HepG2 (cell line): ENCODE measurements at places on chromosomes 7 and 10.

DNA sequence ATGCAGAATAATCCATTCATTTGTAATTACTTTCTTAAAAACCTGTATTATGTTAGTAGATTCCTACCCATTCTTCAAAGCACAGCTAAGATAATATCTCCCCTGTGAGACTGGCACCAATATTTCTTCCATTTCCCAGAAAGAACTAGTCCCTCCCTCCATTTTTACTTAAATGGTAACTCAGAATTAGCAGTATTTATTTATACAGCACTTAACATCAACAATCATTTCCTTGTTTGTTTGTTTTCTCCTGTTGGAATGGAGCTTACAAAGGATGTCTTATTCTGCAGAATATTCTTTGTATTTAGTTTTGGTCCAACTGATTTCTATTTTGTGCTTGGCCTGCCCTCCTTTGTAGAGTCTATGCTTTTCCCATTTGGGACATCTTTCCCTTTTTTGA, 32.1 kb upstream of the PTPN12 start:
- no peak overlapping the region for H3K4me3 ChIP-seq
- no peaks in the 10 kb centered on the region for H3K36me3 ChIP-seq
- peaks cover 18% of the 10 kb centered on the region for H3K4me1 ChIP-seq
- H3K27ac ChIP-seq = no peak overlapping the region

- H3K4me3 ChIP-seq = no peak overlapping the region
- H3K27me3 ChIP-seq = no peaks in the 10 kb centered on the region
- no peaks in the 10 kb centered on the region for H3K36me3 ChIP-seq
Measured at GRCh38 chr7:133512560-133512959, 259.7 kb downstream of the EXOC4 start.

DNA sequence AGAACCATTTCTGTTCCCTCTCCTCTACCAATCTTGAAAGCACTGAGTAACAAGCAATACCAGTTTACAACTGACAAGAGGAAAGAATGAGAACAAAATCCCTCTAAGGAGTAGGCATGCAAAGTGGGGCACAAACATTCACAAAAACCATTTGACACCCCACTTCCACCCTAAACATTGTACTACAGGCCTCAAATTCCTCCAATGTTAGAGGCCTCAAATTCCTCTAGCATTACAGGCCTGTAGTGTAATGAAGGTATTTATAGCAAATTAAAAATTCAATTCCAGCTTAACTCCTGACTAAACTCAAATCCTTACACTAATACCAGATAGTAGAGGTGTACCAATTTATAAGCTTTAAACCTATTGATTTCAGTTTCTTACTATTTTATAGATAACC, 85.4 kb downstream of the SIRT1 start:
- no peak for DNase-seq
- no peak overlapping the region for H3K27ac ChIP-seq
- no peaks in the 10 kb centered on the region for H3K4me1 ChIP-seq
- H3K27me3 ChIP-seq = no peaks in the 10 kb centered on the region

DNA sequence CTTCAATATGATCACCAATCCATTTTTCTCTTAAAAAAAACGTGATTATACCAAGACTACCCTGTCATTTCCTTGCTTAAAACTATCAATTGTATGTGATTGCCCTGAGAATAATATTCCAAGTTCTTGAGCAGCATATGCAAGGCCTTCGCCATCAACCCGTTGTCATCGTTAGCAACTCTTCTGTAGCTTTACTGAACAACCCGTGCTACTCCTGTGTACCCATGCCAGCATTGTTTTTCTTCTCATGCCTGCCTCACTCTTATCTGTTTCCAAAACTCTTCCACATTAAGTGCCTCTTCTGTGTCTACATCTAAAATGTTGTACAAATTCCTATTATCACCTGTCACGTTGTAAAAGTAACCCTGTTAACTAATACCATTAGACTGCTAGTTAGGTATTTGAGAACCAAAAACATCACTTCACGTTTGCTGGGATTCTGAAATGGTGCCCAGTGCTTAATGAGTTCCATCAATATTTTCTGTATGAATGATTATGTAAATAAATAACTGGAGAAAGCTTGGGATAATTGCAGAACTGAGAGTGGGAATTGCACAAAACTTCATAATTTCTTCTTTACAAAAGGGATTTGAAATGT, 10.5 kb downstream of the CAV2 start:
- no peak overlapping the region for H3K27ac ChIP-seq
- no peaks in the 10 kb centered on the region for H3K27me3 ChIP-seq
- no peaks in the 10 kb centered on the region for H3K36me3 ChIP-seq
- H3K4me3 ChIP-seq = no peak overlapping the region
- peaks cover 20% of the 10 kb centered on the region for H3K4me1 ChIP-seq

GRCh38 chr10:102230264-102230860, 4.3 kb downstream of the ELOVL3 start:
- H3K27me3 ChIP-seq = peaks cover 45% of the 10 kb centered on the region
- DNase-seq = no peak
- H3K36me3 ChIP-seq = no peaks in the 10 kb centered on the region
- H3K4me1 ChIP-seq = peaks cover 50% of the 10 kb centered on the region
- peak overlapping the region; percentile 39; the same call in 1 of the 2 replicates for H3K4me3 ChIP-seq

GRCh38 chr10:123633106-123633505, 33.0 kb upstream of the GPR26 start:
- DNase-seq = no peak
- no peak overlapping the region for H3K4me3 ChIP-seq

GRCh38 chr7:32658034-32658433, 162.7 kb downstream of the AVL9 start:
- H3K36me3 ChIP-seq = no peaks in the 10 kb centered on the region
- H3K27me3 ChIP-seq = no peaks in the 10 kb centered on the region
- H3K27ac ChIP-seq = no peak overlapping the region
- H3K4me3 ChIP-seq = no peak overlapping the region

GRCh38 chr10:5187867-5188266, 2.9 kb upstream of the AKR1C8 start:
- H3K4me3 ChIP-seq = no peak overlapping the region
- no peaks in the 10 kb centered on the region for H3K36me3 ChIP-seq
- H3K27ac ChIP-seq = no peak overlapping the region
- DNase-seq = no peak

DNA sequence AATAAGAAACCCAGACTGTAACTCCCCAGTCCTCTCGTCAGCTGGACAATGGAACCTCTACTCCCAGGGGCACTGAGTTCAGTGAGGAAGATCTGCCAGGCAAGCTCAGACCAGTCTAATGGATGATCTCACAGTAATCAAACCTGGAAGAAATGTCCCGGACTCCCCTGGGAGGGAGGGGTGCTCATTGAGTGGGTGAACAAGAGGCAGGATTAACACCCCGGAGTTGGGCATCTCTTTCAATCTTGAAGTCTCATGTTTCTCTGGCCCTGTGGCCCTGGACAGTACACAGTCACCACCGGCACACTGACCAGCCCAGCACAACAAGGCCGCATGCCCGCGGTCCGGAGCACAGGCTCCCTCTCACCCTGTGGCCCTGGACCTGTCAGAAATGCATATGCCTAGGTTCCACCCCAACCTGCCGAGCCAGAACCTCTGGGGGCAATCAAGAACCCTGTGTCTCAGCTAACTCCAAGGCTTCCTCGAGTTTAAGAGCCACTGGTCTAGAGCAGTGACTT, 27.8 kb downstream of the CXCL12 start:
- H3K36me3 ChIP-seq = no peaks in the 10 kb centered on the region
- H3K4me3 ChIP-seq = no peak overlapping the region
- H3K4me1 ChIP-seq = peaks cover 16% of the 10 kb centered on the region
- no peak overlapping the region for H3K27ac ChIP-seq
- H3K27me3 ChIP-seq = peaks cover 28% of the 10 kb centered on the region; the same call in 2 of the 3 replicates

DNA sequence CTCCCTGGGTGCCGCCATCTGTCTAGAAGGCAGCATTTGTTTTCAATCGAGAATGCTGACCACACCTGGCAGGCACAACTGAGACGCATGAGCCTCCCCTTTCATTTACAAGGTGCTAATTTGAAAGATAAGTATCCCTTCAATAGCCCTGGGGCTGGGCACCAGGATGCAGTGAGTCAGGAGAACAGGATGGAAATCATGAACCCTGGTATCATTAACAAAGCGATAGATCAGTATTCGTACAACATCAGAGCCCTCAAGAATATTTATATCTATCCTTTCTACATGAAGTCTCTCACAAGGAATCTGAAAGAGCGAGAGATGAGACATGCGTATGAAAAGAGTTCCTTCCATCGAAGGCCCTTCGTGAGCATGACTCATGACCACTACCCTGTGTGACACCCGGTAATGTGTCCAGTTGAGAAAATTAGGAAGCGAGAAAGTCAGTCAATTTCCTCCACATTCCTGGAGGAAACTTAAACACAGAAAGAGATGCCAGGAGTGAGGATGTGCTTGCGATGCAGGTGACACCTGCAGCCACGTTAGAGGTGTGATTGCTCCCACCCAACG, 123.1 kb upstream of the PITRM1 start:
- no peak overlapping the region for H3K4me3 ChIP-seq
- peaks cover 50% of the 10 kb centered on the region; the same call in 2 of the 3 replicates for H3K27me3 ChIP-seq
- DNase-seq = no peak
- no peaks in the 10 kb centered on the region for H3K36me3 ChIP-seq
- H3K27ac ChIP-seq = no peak overlapping the region
- H3K4me1 ChIP-seq = 0 out of 2 replicates have a peak, but pooled peaks cover 6% of the 10 kb centered on the region

DNA sequence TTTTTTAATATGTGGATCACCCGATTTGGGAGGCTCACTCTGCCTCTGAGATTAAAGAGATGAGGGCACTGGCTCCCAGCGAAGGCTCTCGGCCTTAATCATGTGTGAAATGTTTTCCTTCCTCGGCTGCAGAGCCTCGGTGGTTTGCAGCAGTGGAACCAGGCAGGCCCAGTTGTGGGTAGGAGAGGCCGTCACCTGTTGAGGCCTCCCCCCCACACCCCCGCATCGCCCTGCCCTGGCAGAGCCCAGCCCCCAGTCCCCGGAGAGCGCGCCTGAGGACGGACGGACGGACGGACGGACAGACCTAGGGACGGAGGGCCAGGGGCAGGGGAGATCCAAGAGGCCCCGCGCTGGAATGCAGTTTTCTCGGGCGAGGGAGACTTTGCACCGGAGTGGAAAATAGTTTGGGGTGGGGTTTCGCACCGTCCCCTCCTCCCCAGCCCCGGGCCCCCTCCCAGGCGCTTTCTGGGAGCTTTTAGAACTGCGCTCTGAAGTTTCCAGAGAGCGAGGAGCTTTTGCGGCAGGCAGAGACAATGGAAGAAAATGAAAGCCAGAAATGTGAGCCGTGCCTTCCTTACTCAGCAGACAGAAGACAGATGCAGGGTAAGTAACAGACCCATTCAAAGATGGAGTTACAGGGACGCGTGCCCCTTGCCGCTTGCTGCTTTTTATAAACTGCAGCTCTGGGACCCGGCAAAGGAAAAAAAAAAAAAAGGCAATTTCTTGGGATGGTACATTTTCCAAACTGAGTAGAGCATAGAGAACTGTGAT, at the start of gene KIAA1217:
Gene KIAA1217 (plus strand): TSS at position 478 of the 771 bp plus-strand sequence. CDS start 56 bp downstream, at position 534.
- no peaks in the 10 kb centered on the region for H3K27me3 ChIP-seq
- peak within 1 kb of the TSS; percentile 88 for H3K4me3 ChIP-seq
- H3K4me1 ChIP-seq = peaks cover 55% of the 10 kb centered on the region
- no peaks in the 10 kb centered on the region for H3K36me3 ChIP-seq

- peaks cover 10% of the 10 kb centered on the region; the same call in 1 of the 2 replicates for H3K4me1 ChIP-seq
- H3K27ac ChIP-seq = no peak overlapping the region
- H3K27me3 ChIP-seq = no peaks in the 10 kb centered on the region
Measured at GRCh38 chr10:32501906-32502305, 56.0 kb downstream of the CCDC7 start.

GRCh38 chr10:78199759-78200158, 166.1 kb downstream of the RPS24 start:
- no peak overlapping the region for H3K27ac ChIP-seq
- no peaks in the 10 kb centered on the region for H3K36me3 ChIP-seq
- H3K4me3 ChIP-seq = no peak overlapping the region
- H3K27me3 ChIP-seq = peaks cover 3% of the 10 kb centered on the region

- no peaks in the 10 kb centered on the region for H3K4me1 ChIP-seq
- peaks cover 3% of the 10 kb centered on the region; the same call in 1 of the 3 replicates for H3K36me3 ChIP-seq
- H3K4me3 ChIP-seq = no peak overlapping the region
- no peak for DNase-seq
- no peak overlapping the region for H3K27ac ChIP-seq
Measured at GRCh38 chr7:716222-716621, 10.3 kb upstream of the DNAAF5 start.

GRCh38 chr7:132837529-132837928, 244.4 kb downstream of the CHCHD3 start:
- H3K36me3 ChIP-seq = peaks cover 6% of the 10 kb centered on the region; the same call in 1 of the 3 replicates
- no peaks in the 10 kb centered on the region for H3K27me3 ChIP-seq
- H3K27ac ChIP-seq = no peak overlapping the region

DNA sequence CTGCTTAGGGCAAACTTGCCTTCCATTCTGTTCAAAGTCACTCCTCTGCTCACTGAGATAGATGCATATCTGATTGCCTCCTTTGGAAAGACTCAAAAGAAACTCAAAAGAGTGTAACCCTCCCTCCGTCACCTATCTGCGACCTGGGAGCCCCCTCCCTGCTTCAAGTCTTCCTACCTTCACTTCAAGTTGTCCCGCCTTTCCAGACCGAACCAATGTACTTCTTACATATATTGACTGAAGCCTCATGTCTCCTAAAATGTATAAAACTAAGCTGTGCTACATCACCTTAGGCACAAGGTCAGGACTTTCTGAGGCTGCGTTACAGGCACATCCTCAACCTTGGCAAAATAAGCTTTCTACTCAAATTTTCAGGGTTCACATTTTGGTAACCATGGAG, 77.4 kb upstream of the C1GALT1 start:
- DNase-seq = no peak
- H3K4me1 ChIP-seq = peaks cover 60% of the 10 kb centered on the region
- H3K27ac ChIP-seq = no peak overlapping the region
- H3K4me3 ChIP-seq = no peak overlapping the region
- H3K27me3 ChIP-seq = no peaks in the 10 kb centered on the region

DNA sequence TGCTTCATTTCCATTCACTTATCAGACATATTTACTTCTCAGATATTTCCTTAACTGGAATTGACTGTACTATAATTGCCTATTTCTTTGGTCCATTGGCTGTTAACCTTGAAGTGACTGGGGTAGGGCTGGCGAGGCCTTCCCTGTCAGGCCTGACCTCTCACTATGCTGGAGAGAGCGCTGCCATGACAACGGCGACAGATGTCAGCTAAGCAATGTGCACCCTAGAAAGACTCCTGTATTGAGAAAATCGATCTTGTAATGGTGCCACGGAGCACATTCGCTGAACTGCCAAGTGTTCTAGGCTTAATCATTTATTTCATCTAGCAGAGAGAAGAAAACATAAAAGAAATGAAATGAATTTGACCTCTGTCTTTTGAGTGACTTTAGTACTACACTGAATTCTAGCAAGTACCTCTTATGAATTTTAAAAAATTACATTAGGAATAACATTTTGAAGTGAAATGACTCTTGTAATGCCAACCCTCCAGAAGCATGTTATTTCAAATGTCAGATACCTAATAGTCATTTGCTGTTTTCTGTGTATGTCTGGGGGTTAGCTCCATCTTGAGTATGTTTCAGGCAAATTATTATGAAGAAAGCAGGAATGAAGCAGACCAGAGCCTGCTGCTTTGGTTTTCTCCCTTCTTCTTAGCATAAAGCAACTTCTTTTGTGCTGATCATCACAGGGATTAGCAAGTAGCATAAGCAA, 148.0 kb downstream of the SNX10 start:
- no peaks in the 10 kb centered on the region for H3K4me1 ChIP-seq
- no peak overlapping the region for H3K4me3 ChIP-seq
- H3K27ac ChIP-seq = no peak overlapping the region
- peaks cover 11% of the 10 kb centered on the region; the same call in 2 of the 3 replicates for H3K27me3 ChIP-seq

- no peak for DNase-seq
- no peak overlapping the region for H3K27ac ChIP-seq
- no peak overlapping the region for H3K4me3 ChIP-seq
- H3K4me1 ChIP-seq = peaks cover 17% of the 10 kb centered on the region; the same call in 1 of the 2 replicates
- peaks cover 16% of the 10 kb centered on the region for H3K36me3 ChIP-seq
Measured at GRCh38 chr10:122236690-122237306, 34.3 kb upstream of the BTBD16 start.

GRCh38 chr10:48983648-48984351, 44.2 kb upstream of the LRRC18 start:
- H3K4me3 ChIP-seq = no peak overlapping the region
- H3K36me3 ChIP-seq = no peaks in the 10 kb centered on the region
- no peak for DNase-seq

GRCh38 chr7:45606931-45607330, 32.8 kb downstream of the ADCY1 start:
- no peak overlapping the region for H3K27ac ChIP-seq
- no peaks in the 10 kb centered on the region for H3K4me1 ChIP-seq
- H3K4me3 ChIP-seq = no peak overlapping the region
